Esophagus squamous epithelium (tissue), 5 donors: ENCODE measurements at places on chromosomes 12 and 14.

DNA sequence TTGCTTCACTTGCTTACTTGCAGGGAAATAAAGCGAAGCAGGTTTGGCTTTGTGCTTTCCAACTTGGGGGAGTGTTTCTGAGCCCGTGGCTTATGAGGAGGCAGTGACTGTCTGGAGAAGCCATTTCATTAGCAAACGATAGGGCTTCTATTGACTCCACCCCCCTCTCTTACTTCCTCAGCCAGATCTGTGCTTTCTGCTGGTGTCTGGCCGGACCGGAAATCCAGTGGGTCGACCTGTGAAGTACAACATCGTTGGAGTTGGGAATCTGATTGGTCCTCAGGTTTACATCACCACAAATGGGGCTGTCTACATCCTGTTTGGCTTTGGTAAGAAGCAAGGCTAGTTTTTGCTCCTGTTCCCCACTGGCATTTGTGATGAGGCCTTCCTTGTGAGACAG is 22.3 kb downstream of the FAM234B start:
- no peak for DNase-seq

- no peak for DNase-seq
These were observed 143.7 kb downstream of the AKAP6 start for GRCh38 chr14:32472512-32473463.

DNA sequence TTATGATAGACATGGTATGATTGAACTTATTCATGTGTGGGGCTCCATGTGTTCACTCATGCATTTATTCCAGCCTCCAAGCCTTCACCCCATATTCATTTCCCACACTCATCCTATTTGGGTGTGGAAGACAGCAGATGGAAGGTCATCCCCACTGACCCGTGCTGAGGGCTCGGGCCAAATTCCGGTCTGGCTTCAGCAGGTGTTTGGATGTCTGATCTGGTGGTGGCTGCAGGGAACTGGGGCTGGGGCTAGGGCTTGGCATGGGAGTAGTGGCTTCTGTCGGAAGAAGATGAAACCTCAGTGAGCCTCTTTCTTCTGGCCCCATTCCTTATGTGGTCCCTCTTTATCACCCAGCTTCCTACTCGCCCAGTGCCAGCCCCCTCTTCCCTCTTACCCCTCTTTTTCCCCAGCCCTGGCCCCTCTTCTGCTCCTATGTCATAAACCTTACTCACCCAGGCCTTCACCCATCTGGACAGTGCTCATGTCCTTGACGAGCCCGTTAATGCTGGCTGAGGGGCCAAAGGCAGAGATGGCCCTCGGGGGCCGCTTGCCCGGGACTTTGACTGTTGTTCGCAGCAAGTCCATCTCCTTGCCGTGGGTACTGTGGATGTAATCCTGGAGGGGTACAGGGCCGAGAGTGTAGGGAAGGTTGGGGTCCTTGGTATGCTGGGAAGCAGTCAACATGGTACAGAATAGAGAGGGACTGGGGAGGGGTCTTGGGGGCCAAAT is 8.0 kb downstream of the AGAP2 start:
- DNase-seq: no peak

- DNase-seq: no peak
These were observed 116.6 kb downstream of the GCH1 start for GRCh38 chr14:54785778-54786770.

DNA sequence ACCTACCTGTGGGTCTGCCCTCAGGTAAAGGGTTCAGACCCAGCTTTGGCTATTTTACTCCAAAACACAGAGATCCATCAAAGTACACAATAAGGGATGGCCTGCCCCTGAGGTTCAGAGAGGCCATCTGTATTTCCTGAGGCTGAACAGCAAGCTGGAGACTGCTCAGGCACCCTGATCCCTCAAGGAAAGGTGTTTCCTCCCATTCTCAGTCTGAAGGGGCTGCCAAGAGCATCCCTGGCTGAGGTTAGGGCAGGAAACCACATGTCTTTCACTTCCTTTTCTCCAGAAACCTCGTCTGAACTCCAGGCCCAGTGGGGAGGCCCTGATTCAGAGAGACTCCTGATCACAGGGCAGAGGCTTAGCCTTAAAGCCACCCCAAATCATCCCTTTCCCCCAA is 1.5 kb downstream of the RILPL1 start:
- no peak for DNase-seq

DNA sequence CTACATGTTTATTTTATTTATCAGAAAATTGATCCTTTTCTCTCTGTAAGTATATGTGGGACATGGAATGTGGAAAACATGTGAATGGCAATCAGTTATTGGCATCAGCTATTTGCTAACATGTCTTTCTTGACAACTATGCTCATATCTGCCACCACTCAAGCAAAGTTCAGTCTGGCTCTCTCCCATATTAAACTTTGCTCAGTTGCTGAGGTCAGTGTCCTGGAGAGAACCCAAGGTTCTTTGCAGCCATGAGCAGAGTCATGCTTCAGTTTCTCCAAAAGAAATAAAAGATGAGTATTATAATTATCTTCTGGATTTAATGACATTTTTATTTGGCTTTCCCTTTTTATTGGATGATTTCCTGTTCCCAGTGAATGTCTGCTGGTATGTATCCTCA is 42.6 kb downstream of the A2M start:
- no peak for DNase-seq

DNA sequence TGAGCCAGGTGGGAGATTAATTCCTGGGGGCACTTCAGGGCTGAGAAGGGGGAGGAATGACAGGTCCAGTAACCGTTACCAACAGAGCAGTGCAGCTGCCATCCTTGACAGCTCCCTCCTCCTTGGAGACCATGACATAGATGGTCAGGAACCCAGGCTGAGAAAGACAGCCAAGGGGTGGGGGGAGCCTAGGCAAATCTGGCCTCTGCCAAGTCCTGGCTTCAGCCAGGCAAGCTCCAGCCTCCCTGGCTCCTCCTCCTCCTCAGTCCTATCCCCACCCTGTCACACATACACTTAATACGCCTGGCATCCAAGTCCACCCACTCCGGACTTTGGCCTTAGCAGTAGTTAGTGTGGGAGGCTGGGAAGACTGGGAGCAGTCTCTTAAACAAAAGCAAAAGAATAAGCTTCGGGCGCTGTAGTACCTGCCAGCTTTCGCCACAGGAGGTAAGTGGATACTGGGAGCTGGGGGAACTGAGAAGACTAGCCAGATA is at the start of gene RDH5:
Gene RDH5 (plus strand): TSS at position 323 of the 494 bp plus-strand sequence. CDS start 792 bp downstream, outside the sequence.
- DNase-seq: no peak

DNA sequence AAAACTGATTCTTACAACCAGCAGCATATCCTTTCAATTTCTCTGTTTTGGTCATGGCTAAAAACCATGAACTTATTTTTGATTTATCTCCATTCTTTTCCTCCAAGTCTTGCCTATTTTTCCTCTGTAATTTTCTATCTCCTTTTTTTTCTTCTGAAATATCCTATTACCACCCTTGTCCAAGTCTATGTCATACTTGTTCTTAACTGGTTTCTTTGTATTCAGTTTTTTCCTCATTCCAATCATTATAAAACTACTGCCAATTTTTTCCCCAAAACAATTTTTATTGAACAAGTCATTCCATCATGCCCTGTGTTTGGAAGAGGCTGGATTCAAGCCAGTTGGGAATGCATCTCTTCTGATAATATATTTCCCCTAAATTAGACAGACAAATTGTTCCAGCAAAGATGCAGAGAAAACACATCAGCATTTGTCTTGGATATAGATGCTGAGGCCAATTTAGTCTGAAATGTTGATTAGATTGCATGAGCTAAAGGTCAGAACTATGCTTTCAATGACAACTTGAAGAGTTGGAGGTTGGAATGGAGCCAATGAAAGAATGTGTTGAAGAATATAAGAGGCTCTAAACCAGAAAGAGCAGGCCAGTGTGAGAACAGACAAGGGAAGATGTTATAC is 30.7 kb downstream of the OTOGL start:
- DNase-seq: no peak

DNA sequence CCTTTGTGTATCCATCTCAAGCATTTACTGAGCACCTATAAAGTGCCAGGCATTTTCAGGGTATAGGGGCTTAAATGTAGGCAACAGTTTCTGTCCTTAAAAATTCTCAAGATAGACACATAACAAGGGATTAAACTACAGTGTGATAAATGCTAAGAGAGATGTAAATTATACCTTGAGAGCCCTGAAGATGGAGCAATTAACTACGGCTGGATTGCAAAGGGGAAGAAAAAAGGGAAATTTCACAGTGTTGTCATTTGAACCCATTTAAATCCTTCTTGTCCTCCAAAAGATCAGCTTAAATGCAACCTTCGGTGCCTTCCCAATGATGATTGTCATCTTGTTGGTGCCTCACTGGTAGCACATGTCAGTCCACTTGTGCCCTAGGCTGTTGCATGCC is 11.5 kb upstream of the IL26 start:
- no peak for DNase-seq

GRCh38 chr12:46266869-46267574 is 1.8 kb downstream of the SLC38A1 start:
- DNase-seq: no peak
